ENCODE measurements at places on chromosomes 1 and 21. TPM values are rescaled to one million over a fixed set of nuclear protein-coding genes. Genes with fewer than 3 reads are reported as not detected.
A peak's percentile ranks its signal among the peaks of the same experiment; 100 is the strongest.

- no peak for DNase-seq
These were observed 6.2 kb downstream of the BARHL2 start for GRCh38 chr1:90710579-90711536.

DNA sequence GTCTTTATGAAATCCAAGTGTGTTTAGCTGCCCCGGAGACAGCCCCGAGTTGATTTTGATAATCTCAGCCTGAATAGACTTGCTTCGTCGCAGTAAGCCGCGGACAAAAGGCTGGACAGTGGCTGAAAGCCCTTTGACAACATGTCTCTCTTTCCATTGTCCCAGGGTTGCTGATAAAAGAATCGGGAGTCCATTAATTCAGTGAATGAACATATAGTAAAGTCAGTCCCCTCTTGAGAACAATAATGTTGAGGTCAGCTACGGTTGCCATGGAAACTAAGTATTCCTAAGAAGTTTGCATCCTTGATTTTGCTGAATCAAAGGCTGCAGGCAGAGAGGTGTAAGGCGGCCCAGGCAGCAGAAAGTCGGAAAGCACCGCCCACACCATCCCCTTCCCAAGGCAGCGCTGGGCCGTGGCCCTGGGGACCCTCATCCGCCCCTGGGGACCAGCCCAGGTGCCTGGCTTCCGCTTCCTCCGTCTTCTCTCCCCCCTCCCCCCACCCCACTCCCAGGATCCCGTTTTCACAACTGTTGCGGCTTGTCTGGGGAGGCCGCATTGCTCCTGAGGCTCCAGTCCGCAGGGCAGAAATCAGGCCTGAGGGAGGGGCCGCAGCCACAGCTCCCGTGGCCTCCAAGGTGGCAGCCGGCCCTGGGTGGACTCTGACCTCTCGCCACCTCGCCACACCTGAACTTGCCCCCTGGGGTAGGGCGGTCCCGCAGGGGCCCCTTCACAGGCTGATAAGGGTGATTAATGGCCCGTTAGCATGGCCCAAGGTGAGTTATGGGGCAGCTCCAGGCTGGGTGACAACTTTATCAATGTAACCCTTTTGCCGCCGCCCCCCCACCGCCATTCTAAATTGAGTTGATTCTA lies 180.9 kb downstream of the PRDM16 start:
- DNase-seq = no peak

DNA sequence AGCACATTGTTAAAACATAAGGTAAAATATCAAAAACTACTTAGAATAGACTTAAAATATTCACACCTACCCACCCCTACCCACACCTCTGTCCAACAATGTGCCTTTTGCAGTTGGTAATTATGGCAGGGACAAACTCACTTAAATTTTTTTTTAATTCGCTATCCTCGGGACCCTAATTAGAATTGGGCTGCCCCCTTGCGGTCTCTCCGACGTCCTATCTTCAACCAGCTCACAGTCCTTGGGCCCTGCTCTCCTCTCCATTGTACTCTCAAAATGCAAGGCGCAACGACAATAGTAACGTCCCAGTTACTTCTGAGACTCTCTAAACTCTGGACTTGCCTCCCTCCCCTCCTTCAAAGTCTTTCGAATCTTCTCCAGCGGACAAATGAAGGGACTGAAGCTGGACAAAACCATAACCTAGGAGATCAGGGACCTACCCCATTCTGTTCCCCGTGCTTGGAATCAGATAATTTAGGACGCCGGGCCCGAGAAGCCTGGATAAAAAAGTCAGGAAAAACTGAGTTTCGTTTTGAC lies 1.1 kb upstream of the CIART start:
- DNase-seq = no peak

- no peak for DNase-seq
These were observed 106.3 kb downstream of the HIVEP3 start for GRCh38 chr1:41812453-41812852.

DNA sequence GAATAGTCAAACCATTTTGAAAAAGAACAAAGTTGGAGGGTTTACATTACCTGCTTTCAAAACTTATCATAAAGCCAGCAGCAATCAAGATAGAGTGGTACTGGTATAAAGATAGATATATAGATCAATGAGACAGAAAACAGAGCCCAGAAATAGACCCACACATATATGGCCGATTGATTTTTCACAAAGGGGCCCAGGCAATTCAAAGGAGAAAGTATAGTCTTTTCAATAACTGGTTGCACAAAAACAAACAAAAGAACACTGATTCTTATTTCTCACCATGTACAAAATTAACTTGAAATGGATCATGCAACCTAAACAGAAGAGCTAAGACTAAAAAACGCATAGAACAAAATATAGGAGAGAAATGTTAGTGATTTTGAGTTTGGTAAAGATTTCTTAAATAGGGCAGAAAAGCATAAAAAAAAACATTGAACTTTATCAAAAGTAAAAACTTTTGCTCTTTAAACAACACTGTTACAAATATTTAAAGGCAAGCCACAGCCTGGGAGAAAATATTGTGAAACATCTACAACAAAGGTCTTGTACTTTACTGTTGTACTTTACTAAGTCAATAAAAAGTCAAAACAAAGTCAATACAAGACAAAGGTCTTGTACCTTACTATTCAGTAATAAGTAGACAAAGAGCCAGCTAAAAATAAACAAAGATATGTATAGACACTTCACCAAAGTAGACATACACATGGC lies 50.2 kb downstream of the ST3GAL3 start:
- no peak for DNase-seq

DNA sequence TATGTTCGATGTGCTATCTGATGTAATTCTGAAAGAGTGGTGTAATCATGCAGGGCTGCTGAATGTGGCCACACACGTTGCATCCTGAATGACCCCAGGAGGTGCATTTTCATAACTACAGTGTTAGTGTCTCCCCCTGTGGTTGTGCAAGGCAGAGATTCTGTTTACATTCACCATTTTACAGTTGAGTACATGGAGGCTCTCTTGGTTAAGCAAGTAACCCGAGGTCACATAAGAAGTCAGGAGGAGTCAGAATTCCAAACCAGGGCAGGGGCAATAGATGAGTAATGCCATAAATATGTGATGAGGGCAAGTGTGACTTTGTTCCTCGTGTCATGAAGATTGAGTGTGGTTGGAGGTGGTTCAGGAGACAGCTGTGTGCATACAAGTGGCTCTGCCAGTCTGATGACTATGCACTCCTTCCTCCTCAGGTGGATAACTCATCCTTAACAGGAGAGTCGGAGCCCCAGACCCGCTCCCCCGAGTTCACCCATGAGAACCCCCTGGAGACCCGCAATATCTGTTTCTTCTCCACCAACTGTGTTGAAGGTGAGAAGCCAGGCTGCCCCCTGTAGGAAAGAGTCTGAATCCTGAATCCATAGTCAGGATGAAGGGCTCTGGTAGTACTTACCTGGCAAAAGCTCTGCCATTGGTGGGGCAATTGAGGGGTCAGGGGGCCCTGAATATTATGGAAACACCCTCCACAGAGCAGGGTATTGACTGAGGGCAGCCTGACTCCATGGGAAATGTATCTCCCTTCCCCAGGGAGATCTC lies 9.3 kb downstream of the ATP1A2 start:
- DNase-seq = no peak

- DNase-seq = peak; percentile 36
These were observed 34.8 kb downstream of the MX1 start for GRCh38 chr21:41460578-41461527.

DNA sequence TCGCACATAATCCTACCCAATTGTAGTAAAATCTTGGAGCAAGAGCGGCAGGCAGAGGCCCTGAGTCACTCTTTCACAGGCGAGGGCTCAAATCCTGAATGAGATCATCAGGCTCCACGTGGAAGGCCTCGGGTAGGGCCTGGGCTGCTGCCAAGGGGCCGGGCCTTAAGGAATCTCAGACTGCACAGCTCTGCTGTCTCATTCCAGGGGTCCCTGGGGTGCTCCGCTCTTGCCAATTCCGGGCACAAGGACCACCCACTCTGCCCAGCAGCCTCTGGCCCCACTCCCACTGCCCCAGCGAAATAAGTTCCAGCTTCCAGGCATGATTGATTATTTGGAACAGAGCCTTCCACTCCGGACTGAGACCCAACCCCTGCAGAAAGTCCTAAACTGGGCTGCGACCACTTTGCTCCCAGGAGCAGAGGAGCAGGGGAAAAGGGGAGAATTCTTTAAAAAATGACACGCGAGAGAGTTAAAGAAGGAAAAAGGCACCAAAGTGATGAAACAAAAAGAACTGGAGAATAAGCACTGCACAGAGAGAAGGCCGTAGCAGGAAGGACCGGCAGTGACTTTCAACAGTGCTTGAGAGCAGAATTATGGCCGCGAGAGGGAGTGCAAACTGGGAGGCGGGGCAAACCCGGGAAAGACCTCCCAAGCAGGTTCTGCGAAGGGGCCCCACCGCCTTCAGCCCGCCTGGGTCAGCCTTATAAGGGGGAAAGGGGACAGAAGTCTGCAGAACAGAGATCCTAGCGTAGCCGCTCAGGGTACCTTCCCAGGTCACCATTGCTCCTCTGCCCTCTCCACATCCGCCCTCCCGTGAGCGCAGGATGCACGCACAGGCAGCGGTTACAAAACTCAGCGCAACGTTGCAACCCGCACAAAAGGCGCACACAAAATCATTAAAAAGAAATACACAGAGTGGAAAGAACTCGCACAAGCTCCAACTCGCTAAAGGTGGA lies 2.0 kb downstream of the ADAMTS1 start:
- DNase-seq = peak; percentile 86

Gene TAL1
- polyA plus RNA-seq = 5.5 TPM

Gene UTS2
- 0.24 TPM for polyA plus RNA-seq

Gene KHDC4
- 81.3 TPM for polyA plus RNA-seq
